Stimulated activated CD4-positive, alpha-beta T cell treated with anti-CD3 and anti-CD28 coated beads, Interleukin-1b, Interleukin-23, amount 100 ng/mL, for 4 hours (primary cell): ENCODE measurements at places on chromosomes 6 and 20.
A peak's percentile ranks its signal among the peaks of the same experiment; 100 is the strongest.

DNA sequence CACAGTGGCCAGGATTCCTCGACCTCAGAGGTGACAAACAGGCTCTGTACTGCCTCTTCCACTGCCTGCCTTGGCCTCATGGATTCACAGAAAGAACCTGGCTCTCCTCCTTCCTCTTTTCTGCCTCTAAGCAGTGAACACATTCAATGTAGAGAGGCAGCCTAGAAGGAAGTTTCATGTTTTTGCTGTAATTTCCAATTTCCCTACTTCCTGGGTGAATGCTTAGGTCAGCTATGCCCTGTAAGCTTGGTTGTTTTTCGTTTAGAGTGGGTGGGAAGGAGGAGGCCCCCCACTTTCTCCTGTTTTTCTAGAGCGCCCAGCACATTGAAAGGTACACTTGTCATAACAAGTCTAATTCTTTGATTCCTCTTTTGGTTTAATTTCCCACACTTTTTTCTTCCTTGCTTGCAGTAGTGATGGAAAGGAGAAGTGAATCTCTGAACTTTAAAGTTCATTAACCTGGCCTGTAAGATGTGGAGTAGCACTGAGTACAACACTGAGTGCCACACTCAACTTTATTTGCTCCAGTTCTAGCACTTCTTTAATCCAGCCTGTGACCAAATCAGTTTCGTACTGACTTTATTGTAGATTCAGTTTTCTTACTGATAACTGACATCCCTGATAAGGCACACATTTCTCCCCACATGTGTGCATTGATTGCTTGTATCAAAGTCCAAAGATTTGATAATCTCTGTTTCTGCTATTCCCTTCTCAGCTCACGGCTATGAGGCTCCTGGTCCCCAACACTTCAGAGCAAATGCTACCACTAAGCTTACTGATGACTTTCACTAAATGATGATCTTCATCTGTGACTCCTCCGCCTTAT is 100.0 kb upstream of the MAN1A1 start:
- DNase-seq: no peak

DNA sequence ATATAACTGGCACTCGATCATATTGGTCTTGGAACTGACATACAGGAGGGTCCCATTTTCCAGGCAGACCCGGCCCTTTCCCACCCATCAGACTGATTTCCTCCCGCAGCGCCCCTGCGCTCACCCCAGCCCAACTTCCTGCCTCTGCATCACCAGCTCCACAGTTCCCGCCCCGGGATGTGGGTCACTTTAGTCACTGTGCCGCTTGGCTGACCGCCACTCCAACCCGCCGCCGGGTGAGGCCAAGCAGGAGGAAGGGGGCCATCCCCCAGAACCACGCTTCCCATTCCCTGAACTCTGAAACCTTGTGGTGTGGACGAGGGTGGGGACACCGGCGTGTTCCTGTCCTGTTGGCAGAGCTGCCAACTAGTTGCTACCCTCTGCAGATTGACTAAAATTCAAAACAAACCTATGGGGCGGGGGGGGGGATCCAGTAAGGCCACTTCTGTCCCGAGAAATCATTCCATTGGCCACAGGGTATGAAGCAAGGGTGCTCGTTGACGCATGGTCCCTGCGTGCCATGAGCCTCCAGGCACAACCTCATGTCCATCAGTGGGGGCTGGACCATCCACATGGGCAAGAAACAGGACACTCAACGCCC is 12.3 kb downstream of the TGM2 start:
- no peak for DNase-seq

GRCh38 chr6:44146685-44147084 is 11.9 kb upstream of the CAPN11 start:
- DNase-seq: no peak

DNA sequence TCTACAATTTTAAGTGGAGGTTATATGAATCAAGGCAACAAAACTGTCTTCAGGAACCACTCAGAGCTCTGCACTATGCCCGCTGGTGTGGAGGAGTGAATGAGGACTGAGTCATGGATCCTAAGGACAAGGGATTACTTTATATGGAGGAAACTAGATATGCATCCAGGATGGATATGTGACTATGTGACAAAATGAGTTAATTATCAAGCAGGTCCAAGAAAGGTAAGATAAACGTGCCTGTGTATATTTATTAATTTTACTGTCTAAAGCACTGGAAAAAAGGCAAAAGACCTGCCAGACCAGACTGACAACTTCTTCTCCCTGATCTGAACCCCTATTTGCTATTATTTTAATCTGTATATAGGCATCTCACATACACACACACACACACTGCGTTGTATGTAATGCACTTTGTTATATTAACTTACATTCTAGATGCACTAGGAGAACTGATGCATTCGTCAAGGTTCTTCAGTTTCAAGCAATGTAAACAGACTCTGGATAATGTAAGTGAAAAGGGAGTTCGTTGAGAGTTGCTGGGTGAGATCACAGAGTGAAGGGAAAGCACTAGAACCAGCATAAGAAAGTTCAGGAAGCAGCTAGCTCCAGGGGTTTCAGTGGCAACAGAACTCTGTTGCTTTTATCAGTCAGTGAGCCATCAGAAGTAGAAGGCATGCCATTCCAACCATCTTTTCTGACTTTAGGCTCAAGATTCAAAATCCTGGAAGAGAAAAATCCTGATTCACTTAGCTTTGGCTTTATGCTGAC is 26.4 kb upstream of the ADGRG6 start:
- DNase-seq: no peak

- DNase-seq: no peak
Observed at GRCh38 chr20:31859266-31859997, 10.9 kb downstream of the DUSP15 start.

- no peak for DNase-seq
Observed at GRCh38 chr6:26367114-26367513, 2.1 kb downstream of the BTN3A2 start.

GRCh38 chr6:37704923-37705238 is 7.2 kb upstream of the MDGA1 start:
- no peak for DNase-seq

GRCh38 chr6:124076336-124077048 is 272.8 kb downstream of the NKAIN2 start:
- DNase-seq: no peak

GRCh38 chr20:10336959-10337729 is 96.9 kb downstream of the MKKS start:
- DNase-seq: no peak

GRCh38 chr6:15184441-15184861 is 61.4 kb upstream of the JARID2 start:
- DNase-seq: peak; percentile 5

DNA sequence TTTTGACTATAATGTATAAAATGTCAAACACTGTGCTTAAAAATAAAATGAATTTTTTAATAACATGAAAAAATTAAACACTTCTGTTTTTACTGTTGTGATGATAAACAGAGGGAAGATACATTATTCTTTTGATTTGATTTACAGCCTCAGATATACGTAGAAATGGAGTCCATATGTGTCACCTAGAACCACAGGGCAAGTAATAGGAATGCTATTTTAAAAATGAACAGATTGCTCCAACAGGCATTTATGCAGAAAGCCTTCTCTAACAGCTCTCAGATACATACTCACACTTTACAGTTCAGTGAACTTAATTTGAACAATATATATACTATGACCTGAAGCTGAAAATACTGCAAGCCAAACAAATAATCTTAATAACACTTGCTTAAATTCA is 1551.0 kb downstream of the GRIK2 start:
- DNase-seq: no peak

GRCh38 chr6:53294095-53294494 is 54.7 kb downstream of the ELOVL5 start:
- DNase-seq: no peak

DNA sequence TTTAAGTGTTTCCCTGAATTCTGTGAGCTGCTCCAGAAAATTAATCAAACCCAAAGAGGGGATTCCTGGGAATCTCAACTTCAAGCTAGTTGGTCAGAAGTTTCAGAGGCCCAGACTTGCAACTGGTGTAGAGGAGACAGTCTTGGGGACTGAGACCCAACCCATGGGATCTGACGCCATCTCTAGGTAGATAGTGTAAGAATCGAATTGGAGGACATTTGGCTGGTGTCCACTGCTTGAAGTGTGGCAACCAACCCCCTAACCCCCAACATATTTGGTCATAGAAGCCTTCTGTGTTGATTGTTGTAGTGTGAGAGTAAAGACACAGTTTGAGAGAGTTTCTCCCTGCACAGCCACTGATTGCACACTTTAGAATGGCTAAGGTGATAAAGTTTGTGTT is 103.5 kb upstream of the CARMIL1 start:
- DNase-seq: no peak

DNA sequence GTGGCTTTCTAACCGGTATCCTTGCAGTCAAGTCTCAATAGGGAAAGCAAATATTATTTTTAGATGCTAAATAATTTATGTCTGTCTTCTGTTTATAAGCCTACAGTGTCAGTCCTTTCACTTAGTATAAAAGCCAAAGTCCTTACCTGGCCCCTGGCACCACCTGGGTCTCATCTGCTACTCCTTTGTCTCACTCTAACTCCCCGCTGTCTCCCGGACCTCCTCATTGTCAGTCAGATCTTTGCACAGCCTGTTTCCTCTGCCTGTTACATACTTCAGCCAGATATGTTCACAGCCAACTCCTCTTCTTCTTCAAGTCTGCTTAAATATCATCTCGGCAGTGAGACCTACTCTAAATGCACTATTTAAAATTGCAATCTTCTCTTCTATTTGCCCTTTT is 84.2 kb downstream of the THEMIS start:
- no peak for DNase-seq

DNA sequence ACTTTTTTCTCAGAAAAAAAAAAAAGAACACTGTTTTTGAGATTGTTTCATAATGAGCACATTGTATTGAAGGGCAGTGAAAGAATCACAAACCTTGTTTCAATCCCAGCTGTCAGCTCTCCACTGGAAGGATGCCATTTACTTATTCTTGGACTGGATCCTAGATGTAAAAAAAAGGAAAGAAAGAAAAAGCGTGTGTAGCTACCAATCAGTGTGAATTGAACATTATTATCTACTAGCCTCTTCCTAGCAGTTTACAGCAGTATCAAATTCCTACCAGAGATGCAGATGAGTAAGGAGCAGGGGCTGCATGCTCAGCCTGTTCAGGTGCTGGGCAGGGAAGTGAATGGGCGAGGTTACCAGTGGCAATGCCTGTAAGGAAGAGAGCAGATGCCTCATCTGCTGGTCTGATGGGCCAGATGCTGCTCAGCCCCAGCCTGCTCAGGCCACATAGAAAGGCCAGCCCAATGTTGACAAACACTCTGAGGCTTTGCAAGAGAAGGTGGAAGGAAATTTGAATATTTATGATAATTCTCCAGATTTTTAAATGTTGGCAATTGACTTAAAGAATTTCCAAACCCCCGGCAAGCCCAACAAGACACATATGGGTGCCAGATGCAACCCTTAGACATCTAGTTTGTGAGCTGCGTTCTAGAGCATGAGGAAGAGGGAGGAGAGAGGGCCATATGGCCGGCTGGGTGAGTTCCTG is 189.5 kb downstream of the IBTK start:
- DNase-seq: no peak

DNA sequence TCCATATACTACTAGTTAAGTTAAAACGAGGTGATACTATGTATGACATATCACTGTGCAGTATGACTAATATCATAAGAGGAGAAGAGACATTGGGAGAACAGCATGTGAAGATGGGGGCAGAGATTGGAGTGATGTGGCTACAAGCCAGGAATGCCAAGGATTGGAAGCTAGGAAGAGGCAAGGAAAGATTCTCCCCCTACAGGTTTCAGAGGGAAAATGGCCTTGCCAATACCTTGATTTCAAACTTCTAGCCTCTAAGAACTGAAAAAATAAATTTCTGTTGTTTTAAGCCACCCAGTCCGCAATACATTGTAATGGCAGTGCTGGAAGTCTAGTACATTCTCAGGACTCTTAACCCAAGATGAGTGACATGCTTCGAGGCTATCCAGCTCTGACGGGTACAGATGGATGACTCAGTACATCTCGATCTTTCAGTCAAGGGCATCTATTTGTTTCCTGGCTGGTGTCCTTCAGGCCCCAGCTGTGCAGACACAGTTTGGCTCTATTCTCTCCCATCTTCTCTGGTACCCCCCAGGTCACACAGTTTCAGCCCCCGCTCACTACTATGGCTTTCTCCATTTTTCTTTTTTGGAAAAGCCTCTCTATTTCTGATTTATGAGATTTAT is 55.5 kb upstream of the THEMIS start:
- DNase-seq: no peak

- no peak for DNase-seq
Observed at GRCh38 chr20:19583532-19584175, 174.4 kb upstream of the RIN2 start.

DNA sequence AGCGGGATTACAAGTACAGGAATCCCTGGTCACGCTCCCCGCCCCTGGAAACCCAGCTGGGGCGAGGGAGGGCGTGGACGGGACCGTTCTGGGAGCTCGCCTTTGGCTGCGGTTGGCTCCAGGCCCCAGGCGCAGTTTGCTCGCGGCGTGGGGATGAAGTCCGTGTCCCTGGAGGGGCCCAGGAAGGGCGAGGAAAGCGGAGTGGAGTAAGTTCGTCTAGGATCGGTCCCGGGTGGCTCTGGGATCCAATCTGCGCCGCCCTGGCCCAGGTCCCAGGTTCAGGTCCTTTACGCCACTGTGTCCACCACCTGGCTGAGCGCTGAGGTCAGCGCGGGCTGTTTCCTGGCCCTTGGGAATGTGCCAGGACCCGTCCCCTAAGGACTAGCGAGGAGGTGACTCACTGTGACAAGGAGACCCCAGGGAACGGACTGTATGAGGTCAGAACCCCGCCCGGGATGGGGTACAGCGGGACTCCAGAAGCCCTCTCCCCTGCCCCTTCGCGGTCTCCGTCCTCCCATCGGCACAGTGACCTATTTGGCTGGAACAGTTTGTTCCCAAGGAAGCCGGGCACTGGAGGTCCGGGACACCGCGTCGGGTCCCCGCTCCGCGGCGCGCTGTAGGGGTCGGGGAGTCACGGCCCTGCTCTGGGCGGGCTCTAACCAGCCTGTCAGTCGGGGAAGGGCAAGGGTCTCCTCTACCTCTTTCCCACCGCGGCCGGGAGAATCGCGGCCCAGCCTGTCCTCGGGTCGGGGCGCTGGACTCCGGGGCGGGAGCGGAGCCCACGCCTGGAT is 724 bp downstream of the CDKN1A start:
- peak; percentile 12 for DNase-seq

- no peak for DNase-seq
Observed at GRCh38 chr6:37650071-37650481, 47.6 kb downstream of the MDGA1 start.

- DNase-seq: no peak
Observed at GRCh38 chr6:111899531-111899930, 26.3 kb upstream of the FYN start.

GRCh38 chr6:89794324-89794723 is 25.3 kb downstream of the MDN1 start:
- DNase-seq: peak; percentile 3
